Hippocampal formation (tissue), 2 donors: ENCODE measurements at places on chromosomes 2 and 18.

DNA sequence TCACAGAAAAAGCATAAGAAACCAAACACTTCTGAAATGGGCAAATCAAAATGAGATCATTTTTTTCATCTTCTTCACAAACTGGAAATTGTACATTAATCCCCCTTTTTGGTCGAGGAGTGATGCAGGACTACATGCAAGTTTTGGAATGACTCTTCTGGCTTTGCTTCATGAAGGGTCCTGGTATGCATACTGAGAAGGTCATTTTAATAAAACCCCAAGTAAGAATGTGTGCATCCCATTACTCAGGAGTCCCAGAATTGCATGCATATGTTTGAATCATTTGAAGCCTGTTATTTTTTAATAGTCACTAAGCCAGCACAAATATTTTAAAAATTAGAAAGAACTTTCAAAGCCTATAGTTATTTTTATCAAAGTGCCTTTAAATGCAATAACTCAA is 16.7 kb upstream of the EHBP1 start:
- DNase-seq = no peak

DNA sequence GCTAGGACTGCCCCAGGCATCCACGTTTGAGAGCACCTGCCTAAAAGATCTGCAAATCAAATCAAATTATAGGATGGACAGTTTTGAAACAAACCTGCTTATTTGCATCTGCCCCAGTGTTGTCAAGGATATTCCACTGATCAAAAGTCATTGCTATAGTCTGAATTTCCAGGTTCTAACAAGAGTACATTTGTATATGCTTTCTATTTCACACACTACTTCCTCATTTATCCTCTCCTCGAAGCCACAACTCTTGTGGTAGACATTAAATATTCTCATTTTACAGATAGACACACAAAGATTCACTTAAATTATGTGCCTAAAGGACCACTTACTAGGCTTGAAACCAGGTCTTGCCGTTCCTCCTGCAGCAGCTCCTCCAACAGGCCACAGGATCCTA is 11.9 kb upstream of the TET3 start:
- DNase-seq = no peak

- no peak for DNase-seq
Observed at GRCh38 chr2:9800975-9801726, 42.1 kb upstream of the TAF1B start.

- DNase-seq = no peak
Observed at GRCh38 chr18:8734496-8734895, 29.1 kb downstream of the MTCL1 start.

DNA sequence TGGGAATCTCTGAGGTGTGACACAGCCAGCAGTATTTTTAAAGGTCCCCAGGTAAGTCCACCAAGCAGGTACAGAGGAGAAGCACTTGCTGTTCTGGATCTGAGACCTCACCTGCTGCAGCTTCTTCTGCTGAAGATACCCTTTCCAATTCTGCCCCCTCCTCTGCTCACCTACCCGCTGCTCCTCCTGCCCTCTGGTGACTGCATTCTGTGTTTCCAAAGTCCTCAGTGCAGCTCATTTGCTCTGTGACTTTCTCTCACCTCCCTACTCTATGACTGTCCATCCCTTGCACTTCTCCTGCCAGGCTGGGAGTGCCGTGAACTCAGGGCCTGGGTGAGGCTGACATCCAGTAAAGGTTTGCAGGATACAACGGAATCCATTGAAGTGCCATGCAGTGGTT is 205.2 kb upstream of the LYPD1 start:
- DNase-seq = no peak

DNA sequence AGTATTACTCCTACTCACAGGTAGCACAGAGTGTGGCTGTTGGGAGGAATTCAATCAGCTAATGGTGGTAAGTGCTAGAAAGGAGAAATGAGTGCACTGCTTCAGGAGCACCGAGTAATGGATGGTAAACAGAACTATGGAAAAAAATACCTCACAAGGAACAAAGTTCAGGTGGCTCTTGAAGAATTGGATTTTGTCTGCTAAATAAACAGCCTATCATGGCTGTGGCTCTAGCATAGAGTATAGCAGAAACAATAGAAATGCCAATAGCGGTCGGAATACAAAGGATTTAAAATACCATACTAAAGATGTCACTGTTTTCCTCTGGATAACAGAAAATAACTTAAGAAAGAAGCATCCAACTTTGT is 482.5 kb downstream of the NUP35 start:
- no peak for DNase-seq

GRCh38 chr18:34358923-34359322 is 134.2 kb upstream of the NOL4 start:
- DNase-seq = no peak

DNA sequence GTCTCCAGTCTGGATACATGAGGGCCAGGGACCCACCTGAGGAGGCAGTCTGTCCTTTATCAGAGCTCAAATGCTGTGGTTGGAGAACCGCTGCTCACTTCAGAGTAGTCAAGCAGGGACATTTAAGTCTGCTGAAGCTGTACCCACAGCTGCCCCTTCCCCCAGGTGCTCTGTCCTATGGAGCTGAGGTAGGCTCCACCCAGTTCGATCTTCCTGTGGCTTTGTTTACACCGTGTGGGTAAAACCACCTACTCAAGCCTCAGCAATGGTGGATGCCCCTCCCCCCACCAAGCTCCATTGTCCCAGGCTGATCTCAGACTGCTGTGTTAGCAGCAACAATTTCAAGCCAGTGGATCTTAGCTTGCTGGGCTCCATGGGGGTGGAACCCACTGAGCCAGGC is 731.4 kb upstream of the HS6ST1 start:
- no peak for DNase-seq

DNA sequence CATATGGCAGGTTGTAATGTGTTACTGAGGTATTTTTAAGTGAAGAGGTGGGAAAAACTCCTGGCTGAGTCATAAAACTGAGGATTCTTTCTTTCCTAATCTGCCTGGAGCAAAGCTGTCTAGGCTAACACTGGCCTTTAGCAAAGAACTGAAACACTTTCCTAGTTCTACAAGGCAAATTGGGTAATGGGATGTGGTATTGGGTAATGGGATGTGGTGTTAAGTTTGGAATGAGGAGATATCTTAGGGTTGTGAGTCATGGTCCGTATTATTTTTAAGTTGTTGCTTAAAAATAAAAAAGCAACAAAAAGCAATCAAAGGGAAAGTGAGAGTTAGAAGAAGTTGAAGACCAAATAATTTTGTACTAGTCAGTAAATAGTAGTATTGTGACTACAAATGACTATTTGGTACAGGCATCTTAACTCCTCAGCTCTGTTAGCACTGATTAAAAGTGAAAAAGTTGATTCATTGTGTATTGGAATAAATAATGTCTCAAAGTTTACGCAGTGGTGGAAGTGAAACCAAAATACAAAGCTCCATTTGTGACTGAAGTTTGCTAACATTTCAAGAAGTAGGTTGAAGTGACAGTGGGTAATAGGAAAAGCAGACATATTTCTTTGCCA is 216.8 kb downstream of the CAMKMT start:
- no peak for DNase-seq

- DNase-seq = no peak
Observed at GRCh38 chr2:126777620-126777978, 121.1 kb upstream of the TEX51 start.

GRCh38 chr2:73842739-73843019 is 13.9 kb downstream of the STAMBP start:
- DNase-seq = no peak

DNA sequence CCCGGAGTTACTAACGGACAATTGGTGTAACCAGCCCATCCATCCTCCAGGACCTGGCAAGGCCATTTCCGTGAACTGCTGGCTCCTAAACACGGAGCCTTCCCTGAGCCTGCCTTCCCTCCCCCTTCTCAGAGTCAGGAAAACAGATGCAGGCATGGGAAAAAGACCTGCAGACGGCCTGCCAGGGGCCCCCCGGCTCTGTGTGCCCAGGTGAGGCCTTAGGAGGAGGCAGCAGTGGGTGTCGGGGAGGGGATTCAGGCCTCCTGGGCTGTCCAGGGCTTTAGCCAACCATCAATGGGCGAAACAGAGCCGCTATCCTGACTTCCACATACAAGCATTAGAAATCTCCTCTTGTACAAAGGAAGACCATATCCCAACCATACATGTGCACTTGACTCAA is 68.3 kb upstream of the BOD1L2 start:
- no peak for DNase-seq

DNA sequence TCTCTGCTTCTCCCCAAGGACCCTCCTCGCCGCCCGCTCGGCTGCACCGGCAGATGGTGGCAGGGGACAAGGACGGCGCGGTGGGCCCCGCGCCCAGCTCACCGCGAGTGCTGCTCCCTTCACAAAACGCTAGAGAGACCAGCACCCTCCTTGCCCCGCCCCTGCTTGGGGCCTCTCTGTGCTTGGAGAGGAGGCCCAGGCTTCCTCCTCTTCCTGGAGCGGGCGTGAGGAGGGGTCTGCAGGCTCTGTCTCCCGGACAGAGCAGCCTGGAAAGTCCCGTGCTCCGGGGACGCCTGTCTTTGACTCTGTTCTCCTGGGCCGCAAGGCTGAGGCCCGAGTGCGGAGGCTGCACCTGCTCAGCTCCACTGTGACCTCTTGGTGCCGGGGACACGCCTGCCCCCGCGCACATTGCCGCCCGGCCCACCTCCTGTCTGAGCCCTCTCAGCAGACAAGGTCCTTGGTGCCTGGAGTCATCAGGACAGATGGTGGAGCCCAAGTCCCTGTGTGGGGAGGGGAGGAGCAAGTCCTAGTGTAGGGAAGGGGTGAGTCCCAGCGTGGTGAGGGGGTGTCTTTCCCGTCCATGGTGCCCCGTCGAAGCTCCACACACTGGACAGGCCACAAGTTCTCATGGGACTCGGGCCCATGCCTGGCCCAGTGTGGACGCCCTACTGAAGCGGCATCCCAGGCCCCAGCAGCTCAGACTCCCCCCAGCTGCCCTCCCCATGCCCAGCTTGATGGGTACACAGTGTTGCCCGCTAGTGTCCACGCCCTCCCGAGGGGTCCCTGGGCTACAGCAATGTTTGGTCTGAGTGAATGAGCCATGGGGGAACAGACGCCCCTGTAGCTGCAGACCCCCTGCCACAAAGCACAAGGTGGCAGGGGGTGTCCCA is 33.8 kb downstream of the RTP5 start:
- DNase-seq = no peak

DNA sequence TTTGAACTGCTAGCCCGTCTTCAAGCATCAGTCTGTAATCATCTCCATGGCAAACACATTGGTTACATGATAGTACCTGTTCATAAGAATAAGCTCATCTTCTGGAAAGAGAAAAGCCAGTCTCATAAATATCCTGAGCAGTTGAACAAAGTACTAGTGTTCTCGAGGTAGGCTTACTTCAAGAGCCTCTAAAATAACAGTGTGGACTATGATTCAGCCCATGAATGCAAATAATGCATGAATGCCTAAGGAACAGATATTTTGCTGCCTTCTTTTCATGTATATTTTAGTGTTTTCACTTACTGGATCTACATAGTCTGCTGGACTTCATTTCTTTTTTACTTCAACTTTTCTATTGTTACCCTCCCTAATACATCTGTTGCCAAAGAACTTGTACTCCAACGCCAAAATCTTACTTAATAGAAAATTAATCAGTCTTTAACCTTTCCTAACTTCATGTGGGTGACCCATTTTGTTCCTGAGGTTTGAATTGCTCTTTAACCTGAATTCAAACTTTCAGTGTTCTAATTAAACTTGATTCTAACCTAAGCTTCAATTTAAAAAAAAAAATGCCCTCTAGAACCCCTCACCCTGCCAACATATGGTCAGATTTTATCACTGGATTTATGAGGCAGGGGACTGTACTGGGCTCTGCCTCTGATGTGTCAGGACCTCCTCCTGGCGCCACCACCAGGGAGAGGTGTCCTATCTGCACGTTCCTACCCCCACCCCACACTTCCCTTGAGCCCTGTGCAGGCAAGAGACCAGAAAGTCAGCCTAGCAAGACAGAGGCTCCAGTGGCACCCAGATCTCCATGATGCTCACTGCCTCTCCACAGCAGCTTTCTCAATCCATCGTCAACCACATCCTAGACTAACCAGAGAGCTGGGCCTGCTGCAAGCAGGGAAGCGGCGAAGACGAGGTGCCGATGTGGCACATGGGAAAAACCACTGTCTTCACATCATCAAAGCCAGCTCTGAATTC is 264.7 kb upstream of the ID2 start:
- no peak for DNase-seq

- no peak for DNase-seq
Observed at GRCh38 chr2:108154366-108155061, 85.3 kb upstream of the SULT1C3 start.

GRCh38 chr2:180334514-180334913 is 327.4 kb upstream of the CWC22 start:
- no peak for DNase-seq

- no peak for DNase-seq
Observed at GRCh38 chr18:48293954-48294898, 115.0 kb downstream of the ZBTB7C start.

- no peak for DNase-seq
Observed at GRCh38 chr2:43631618-43632317, 5.3 kb upstream of the PLEKHH2 start.

GRCh38 chr2:72289283-72289682 is 141.6 kb upstream of the CYP26B1 start:
- no peak for DNase-seq

DNA sequence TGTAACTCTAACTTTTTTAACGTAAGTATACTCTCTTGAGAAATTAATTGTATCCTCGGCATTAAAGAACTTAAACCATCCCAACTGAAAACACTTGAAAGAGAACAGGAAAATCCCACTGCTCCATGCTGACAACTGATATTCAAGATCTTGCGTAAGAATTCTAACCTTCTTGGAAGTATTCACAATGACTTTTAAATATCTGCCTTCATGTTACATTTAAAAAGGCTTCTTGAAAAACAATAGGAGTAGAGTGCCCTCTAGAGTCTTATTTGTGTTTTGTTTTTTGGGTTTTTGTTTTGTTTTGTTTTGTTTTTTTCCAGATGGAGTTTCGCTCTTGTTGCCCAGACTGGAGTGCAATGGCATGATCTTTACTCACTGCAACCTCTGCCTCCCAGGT is 65.4 kb upstream of the DNAJC10 start:
- DNase-seq = peak; percentile 61

GRCh38 chr2:149661844-149662243 is 74.3 kb upstream of the MMADHC start:
- no peak for DNase-seq

DNA sequence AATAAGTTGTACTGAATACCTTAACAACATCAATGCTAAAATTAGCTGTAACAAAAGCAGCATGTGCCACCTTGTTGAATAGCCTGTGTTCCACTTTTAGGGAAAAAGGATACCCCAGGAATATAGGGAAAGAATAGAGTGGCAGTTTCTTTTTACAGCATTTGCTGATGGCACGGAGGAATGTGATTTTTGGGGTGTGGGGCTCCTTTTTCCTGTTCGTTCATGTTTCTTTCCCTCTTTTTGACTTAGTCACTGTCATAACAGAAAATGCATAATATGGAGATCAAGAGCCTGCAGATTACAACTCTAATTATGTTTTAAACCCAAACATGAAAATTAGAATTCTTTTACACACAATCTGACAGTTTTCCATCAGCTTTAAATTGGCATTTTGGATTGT is 60.4 kb downstream of the MAP3K20 start:
- no peak for DNase-seq

GRCh38 chr2:100855084-100855483 is 35.1 kb downstream of the NPAS2 start:
- DNase-seq = no peak
